GM20000 (cell line): ENCODE measurements at places on chromosomes 2 and 18.
A peak's percentile ranks its signal among the peaks of the same experiment; 100 is the strongest.

DNA sequence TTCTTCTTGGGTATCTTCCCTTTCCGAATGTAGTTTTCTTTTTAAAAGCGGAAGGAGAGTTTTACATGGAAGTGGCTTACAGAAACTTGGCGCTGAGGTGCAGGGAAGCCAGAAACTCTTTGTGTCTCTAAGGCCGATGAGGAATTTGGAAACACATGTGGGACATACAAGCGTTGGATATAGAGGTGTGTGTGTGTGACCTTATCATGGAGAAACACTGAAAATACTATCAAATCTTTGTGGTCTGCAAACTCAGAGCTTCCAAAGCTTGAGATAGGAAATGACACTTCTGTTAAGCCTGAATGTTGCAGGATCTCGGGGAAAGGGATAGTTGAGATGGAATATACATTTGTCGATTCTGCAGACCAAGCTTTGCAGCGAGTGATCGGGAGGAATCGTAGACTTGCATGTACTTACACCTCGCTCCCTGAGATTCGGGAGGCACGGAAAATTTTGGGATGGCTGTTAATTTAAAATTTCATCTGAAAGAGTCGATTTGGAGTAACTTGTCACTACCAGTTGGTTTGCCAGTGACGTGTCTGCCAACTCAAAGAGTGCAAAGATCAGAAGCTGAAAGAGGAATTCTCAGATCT, 1.0 kb downstream of the NAB1 start:
- no peak for DNase-seq

GRCh38 chr18:34740101-34740500, 30.0 kb downstream of the DTNA start:
- DNase-seq = no peak

DNA sequence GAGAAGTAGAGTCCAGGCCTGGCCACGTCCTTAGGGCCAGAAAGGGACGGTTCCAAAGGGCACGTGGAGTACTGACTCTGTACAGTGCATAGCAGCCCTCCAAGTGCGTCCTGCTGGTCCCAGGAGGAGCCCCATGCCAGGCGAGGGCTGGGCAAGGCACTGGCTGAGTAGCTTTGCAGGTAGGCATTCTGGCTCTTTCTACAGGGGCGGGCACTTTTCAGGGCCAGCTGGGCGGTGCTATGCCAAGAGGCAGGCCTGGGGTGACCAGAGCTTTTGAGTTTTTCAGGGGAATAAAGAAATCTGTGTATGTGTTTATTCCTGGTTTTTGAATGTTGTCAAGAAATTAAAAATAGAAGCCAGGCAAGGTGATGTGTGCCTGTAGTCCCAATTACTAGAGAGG, 15.4 kb upstream of the GLI2 start:
- DNase-seq = no peak

DNA sequence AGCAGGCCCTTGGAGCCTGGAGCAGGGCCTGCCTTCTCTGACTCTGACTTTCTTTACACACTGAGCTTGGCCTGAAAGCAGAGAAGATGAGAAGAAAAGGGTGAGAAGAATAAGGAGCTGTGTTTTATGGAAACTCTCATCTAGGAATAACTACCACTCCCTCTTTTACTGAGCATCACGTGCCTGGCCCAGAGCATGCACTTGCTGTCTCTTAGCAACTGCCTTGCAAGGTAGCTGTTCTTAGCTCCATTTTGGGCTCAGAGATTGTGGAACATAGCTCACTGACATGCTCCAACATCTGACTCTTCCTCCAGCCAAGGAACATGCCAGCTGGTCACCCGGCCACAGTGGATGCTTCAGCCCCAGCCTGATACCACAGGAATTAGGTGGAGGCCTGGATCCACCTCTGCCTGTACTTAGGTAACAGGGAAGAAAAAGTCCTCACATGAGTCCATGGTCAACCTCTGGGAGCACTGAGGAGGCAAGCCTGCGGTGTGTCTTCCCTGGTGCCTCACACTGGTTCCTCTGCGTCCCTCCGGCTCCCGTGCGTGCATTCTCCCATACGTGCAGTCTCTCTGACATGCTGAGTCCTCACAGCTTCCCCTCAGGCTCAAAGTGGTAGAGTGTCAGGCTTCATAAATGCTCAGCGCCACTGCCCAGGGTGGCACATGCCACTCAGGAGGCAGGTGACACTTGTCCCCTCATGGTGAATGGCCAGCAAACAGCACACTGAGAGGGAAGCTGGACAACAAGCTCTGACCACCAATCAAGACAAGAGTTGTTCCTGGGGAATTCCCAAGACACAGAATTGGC, 35.7 kb downstream of the AMER3 start:
- DNase-seq = no peak

- no peak for DNase-seq
Observed at GRCh38 chr2:179273461-179273962, 8.9 kb upstream of the SESTD1 start.

- peak; percentile 26 for DNase-seq
Observed at GRCh38 chr2:186848873-186849578, at the start of gene ZSWIM2. TSS of gene ZSWIM2 (minus strand) at chr2:186849170. CDS start at chr2:186849130, 40 bp downstream.

- DNase-seq = no peak
Observed at GRCh38 chr2:22902662-22903165, 482.3 kb upstream of the KLHL29 start.

DNA sequence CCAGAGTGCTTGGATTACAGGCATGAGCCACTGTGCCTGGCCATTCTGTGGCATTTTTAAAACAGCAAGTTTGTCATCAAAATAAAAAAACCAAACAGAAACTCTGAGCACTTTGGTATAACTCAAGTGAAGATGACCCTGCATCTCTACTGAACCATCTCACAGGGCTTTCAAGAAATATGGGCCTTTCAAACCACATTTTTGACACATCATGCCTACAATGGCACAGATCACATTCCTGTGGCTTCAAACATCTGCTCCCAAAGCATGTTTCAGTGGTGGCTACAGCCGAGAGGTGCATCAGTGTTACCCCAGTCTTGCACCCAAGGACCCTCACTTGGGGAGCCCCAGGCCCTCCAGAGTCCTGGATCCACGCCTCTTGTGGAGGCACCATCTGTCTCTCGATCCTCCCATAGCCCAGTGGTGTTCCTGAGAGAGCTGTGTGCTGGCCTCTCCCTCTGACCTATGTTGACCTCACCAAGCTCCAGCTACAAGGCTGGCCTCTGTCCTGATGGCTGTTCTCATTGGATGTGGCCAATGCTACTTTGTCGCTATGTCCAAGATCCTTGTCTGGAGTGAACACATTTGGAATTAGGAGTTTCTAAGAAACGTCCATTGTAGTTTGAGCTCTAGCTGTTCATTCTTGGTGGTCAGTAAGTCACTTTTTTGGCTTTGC, 55.2 kb upstream of the RALBP1 start:
- DNase-seq = no peak

DNA sequence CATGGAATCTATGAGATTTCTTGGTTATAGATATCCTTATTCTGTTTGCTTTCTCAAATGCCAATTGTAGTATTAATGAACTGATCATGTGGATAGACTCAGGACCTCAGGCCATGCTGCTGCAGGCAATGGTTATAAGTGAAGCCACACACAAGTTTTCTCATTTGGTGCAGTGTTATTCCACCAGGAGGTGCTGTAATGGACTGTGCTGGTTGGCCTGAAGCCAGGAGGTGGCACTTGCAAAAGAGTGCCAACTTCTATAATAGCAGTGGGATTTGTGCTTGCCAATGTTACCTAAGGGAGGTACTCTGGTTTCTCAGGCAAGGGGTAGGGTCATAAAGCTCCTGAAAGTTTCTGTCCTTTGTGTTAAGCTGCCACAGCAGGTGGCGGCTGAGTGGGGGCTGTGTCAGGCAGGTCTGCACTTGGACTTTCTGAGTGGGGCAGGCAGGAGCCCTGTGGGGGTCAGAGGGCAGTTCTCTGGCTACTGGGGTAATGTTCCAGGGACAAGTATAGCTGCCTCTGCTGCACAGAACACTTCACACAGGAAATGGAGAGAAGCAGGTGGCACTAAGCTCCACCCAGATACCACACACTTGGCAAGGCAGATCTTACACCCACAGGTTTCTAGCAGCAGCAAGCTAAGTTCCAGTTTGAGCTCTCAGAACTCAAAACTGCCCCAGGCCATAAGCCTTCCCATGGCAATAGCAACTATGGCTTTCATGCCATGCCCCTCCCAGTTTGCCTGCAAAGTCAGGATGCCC, 352.6 kb upstream of the CWC22 start:
- DNase-seq = no peak

- no peak for DNase-seq
Observed at GRCh38 chr2:2452961-2453360, 121.9 kb upstream of the MYT1L start.

DNA sequence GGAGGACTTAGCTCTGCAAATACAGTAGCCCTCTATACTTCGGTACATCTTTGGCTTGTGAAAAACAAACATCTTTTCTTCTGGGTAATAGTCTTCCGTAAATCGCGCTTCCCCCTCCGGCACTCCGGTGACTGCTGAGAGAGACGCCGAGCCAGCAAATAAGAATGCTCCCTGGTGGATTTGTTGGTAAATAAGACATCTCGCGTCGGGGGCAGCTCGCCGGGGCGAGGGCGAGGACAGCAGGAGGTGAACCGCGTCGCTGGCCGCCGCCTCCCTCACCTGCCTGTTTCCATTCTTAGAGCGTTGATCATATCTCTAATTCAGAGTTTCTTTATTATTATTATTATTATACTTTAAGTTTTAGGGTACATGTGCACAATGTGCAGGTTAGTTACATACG, 117.6 kb downstream of the PMAIP1 start:
- DNase-seq = no peak

GRCh38 chr2:42092084-42092996, 44.5 kb downstream of the PKDCC start:
- no peak for DNase-seq

DNA sequence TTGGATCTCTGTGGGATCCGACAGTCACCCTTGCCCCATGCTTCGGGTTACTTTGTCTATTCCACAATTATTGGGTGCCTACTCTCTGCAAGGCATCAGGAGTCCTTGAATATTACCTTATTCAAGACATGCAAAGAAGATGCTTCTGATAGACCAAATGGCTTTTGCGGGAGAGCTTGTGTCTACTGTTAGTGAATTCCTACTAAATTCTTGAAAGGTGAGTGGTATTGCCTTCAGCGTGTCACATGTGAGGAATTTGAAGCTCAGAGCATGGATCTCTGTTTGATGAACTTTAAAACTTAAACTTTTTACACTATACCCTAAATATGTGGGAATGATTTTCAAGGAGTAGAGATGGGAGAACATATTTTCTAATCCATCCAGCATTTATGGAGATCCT, 184.4 kb downstream of the LTBP1 start:
- DNase-seq = no peak

GRCh38 chr2:170554278-170554955, 160.7 kb upstream of the SP5 start:
- DNase-seq = no peak

DNA sequence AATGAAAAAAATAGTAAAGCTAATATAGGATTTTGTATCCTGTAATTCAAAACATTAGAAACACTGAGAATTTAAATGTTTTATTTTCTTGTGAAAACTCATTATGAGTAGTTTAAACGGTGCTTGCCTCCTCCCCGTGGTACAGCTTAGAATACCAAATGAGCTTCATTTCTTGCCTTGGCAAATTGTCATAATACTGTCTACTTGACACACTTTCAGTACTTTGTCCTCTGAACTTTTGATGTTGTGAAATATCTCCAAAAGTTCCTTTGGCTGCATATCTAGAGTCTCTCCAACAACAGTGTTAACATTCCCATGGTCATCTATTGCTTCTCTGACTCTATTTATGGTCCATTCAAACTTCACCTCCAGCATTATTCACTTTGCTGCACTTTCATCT, 61.9 kb upstream of the EPB41L5 start:
- DNase-seq = no peak

DNA sequence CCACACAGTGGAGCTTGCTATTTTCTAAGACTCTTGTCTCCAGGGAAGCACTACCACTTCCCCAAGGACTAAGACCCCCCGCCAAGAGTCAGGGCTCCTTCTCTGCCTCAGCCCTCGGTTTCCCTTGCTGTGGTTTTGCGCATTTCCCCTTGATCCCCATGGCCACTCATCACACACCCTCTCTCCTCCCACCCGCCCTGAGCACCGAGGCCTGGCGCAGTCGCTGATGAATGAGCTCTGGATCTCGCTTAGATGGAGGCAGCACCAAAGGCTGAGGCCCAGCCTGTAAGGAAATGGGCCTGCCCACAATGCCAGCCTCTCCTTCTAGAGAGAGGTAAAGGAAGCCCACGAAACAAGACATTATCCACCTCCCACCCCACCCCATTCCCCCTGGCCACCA, 96.9 kb downstream of the TNS1 start:
- DNase-seq = no peak

DNA sequence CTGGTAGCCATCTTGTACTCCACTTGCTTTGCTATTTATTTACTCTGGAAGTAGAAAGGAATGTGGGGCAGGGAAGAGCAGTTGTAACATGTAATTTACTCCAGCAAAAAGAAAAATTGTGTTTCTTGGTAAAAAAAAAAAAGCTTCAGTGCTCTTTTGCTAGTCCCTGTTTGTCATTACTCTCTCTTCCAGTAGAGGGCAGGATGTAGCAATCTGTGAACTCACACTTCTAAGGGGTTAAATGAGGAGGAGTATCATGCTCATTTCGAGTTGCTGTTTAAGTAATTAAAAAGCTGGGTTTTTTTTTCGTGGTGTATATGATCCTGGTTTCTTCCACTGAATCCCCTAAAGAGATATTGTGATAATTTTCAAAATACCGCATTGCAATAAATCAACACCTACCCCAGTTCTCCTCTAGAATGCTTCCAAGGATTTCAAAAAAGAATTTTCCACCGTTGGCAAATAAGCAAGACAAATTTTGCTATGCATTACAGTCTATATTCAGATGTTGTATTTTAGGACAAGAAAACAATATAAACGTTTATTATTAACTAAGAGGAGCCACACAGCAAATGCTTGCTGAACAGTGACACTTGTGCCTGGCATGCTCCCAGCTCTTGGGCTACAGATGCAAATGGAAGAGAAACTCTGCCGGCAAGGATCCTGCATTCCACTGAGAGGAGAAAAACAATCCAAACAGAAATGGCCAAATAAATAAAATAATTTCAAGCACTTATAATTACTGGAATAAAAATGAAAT, 261.6 kb downstream of the ASXL3 start:
- DNase-seq = peak; percentile 50

DNA sequence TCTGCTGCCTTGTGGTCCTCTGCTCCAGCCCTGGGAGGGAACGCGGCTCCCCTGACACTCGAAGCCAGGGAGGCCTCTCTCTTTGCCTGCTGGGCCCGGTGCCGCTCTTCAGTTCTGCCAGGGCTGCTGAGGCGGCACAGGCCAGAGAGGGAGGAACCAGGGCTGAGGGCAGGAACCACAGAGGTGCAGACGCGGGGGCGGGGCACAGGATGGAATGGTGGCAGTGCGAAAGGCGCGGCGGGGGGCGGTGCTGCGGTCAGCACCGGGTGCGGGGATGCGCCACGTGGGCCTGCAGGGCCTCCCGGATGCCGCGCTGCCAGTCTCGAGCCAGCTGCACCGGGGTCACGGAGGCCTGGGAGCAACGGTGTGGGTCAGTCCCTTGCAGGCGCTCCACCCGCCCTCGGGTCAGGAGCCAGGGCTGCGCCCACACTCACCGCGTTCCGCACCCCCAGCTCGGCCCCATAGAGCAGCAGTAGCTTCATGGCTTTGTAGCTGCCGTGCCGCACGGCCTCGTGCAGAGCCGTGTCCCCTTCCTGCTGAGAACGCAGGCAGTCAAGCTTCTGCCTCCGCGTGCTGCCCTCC, 4.4 kb downstream of the ANKRD23 start:
- peak; percentile 55 for DNase-seq
